ENCODE measurements at places on chromosomes 3 and 15.

DNA sequence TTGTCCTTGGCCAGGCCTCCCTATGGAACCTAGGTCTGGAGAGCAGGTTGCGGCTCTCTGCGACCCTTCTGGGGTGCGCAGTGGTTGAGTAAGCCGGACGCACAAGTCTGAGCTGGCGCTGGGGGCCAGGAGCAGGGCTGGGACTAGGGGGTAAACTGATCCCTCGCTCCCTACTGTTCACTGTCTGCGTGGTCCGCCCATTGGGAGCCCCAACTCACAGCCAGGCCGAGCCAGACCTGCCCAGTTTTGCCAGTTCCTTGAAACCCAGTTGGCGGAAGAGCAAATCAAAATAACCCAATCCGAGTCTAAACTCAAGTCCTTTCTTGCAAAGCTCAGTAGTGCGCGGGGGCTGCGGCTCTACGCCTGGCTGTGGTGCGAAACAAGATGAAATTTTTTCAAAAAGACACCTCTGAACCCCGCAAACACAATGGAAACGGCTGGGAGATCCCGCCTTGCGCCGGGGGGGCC, 17.5 kb downstream of the RGMA start:
- DNase-seq = no peak

GRCh38 chr3:69320871-69321271, 65.0 kb downstream of the FRMD4B start:
- DNase-seq = no peak

- no peak for DNase-seq
Observed at GRCh38 chr3:98602078-98602678, 8.8 kb upstream of the CPOX start.

- peak; percentile 68 for DNase-seq
Observed at GRCh38 chr3:9731206-9732079, at the start of gene BRPF1. Gene BRPF1 (plus strand): TSS chr3:9731735. CDS start chr3:9734141, 2,406 bp downstream.

DNA sequence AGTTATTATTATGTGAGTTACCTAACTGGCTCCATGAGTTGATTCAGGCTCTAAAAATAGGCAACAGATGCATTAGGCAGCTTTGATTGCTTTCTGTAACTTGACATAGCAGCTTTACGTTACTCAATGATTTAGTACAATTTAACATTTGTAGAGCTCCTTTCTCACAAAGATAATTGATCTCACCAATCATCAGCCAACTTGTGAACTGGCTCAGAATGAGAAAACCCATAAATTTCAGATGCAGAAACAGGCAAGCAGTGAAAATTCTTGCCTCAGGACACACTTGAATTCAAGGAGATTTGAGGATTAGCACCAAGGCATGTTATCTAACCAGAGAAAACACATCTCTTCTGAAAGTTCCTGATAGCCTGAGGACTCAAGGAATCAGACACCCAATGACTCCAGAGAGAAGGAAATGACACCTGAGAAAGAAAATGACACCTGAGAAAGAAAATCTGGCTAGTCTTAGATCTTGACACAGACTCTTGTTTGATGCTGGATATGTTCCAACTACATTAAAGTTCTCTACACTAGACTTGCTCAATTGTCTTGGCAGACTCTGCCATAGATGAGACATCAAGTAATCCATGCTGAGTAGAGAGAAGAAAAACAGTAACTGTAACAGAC, 315.1 kb upstream of the CBLB start:
- no peak for DNase-seq

All from NCI-H1436 treated with DMSO at 0.1 percent for 48 hours (cell line).